ENCODE measurements at places on chromosomes 3 and 15.

- no peak for DNase-seq
Measured at GRCh38 chr15:61064651-61065050, 164.5 kb downstream of the RORA start.

GRCh38 chr15:39397883-39398282 is 183.0 kb upstream of the THBS1 start:
- DNase-seq, result peak; percentile 44

DNA sequence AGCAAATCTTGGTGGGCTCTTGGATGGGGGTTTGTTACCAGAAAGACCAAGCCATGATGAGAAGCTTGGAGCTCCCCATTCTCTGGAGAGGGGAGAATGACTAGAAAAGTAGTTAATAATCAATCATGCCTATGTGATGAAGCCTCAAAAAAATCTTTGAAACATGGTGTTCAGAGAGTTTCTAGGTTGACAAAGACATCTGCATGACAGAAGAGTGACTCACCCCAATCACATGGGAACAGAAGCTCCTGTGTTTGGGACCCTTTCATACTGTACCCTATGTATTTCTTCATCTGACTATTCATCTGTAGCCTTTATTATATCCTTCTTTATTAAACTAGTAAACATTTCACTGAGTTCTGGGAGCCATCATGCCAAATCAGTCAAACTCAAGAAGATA is 87.4 kb downstream of the BCHE start:
- no peak for DNase-seq

DNA sequence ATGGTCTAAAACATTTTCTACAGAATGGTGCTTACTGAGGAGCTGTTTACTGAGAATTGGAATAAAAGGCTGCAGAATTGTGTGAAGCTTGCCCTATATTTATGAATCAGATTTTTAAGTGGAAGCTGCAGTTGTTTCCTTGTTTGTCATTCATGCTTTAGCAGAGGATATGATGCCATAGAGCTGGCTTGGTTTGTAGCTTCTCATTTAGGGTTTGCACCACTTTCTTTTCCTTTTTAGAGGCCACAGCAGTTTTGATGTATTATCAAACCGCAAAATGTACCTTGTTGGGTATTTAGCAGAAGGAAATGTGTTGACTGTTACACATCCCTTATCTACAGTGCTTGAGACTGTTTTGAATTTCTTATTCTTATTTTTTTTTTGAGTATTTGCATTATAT is 66.2 kb downstream of the RASA2 start:
- DNase-seq, result peak; percentile 87

- no peak for DNase-seq
Measured at GRCh38 chr15:77540312-77541060, 92.2 kb downstream of the LINGO1 start.

DNA sequence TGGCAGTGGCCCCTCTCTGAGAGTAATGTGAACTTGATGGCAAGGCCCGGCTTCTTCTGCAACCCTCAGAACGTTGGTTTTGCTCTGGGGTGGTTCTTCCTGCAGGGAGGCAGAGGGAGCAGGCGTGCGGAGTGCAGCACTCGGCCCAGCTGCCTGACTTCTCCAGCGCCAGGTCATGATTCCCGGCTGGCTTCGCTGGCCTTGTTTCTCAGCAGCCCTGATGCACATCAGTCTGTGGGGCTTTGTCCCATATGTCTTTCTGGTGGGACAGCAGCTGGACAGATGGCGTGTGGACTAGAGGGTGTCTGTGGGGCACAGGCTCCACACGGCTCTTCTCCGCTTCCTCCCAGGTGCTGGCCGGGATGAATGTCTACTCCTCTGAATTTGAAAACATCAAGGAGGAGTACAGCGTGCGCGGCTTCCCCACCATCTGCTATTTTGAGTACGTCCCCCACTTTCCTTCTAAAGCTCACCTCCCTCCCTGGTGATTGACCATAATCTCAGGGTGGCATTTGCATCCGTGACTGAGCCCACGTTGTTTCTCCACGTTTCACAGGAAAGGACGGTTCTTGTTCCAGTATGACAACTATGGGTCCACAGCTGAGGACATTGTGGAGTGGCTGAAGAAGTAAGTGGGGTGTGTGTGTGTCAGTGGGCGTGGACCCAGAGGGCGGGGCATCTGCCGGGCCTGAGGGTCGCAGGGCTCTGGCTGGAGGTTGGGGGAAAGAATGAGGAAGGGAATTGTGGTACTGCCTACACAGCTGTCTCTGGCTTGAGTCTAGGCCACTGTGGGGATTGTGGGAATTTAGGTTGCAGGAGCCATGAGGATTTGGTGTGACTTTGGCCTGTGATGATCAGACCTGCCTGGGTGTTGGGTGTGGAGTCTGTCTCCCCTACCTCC is 57.1 kb downstream of the PDIA5 start:
- DNase-seq, result no peak

- DNase-seq, result no peak
Measured at GRCh38 chr3:63705092-63705645, 52.7 kb downstream of the SNTN start.

DNA sequence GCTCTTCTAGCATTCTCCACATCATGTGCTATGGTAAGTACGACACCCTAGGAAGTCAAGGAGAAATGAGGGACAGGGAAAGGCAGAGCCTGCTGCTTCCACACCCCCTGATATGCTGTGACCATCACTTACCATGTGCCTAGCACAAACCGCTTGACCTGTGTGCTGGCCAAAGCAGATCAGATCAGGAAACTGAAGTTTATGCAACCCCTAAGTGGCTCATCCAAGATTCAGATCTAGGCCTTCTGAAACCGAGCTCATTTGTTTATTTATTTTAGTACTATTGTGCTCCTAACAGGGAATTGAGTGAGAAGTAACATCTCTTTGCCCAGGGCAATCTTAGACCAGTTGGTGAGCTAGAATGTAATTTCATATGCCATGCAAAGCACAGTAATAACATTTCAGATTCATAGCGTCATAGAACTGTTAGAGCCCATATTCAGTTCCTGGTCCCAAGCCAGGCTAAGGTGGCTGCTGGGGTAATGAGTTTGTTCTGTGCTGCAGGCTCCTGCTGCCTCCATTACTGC is at the start of gene RTP2:
Gene RTP2, minus strand, starts transcription at position 51 of the 527 bp plus-strand sequence. CDS start 429 bp downstream, outside the sequence.
- DNase-seq, result no peak

DNA sequence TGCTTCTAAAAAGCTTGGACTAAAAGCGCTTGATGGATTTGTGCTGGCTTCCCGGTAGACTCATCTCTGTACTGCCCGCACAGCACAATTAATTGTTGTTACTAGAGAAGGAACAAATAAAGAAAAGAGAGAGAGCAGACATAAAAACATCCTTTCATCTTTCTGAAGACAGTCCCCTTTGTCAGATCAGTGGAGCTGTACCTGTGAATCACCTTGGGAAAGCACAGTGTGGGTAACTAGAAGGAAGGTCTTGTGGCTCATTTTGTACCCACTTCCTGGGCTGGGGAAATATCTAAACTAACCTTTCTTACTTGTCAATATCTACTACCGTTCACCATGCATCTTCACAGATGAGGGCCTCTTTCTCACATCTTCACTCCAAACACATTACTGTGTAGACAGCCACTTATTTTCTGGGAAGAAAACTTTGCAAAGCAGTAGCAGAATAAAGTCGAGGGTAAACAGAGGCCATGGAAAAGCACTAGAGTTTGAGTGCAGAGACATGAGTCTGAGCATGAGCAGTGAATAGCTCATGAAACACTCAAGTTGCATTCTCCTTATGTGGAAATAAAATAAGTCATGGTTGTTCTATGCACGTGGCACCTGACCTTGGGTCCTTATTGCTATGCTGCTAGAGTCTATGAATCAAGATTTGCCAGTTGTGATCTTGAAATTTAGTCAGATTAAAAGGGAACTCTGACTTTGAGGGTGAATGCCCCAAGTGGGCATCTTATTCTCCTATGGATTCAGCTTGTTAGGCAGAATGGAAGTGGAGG is 169.3 kb downstream of the LPP start:
- DNase-seq, result peak; percentile 88

DNA sequence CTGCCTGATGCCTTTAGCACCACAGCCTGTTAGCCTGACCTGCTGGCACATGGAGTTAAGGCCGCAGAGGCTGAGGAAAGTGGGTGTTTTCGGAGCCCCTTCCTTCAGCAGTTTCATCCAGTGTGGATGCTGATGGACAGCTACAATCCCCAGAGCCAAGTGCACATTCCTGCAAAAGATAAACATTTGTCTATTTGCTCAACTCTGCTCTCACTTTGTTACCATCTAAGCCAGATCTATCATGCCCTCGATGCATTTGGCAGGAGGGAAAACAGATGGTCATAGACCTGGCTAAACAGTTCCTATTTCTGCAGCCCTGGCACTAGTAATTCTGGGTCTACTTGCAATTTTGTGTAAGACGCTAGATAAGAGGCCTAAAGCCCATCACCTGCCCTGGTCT is 312.9 kb upstream of the RASGRP1 start:
- no peak for DNase-seq

- peak; percentile 16 for DNase-seq
Measured at GRCh38 chr3:76107935-76108570, 322.7 kb upstream of the ZNF717 start.

GRCh38 chr15:80776420-80777045 is 2.6 kb upstream of the CEMIP start:
- peak; percentile 32 for DNase-seq

DNA sequence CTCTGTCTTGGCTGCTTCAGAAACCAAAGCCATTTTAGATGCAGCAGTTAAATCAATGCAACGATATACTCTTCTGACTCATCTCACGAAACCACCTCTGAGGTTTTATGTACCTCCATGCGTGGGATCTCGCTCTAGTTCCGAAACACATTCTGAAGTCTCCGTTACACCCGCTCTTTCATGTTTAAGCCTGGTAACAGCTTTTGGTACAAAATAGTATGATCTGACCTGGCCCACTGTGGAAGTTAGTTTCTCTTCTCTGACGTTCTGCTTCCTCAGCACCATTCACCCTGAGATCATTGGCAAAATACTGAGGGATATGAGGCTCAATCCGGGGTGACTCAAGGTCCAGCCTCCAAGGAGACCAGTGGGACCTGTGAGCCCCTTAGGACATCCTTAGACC is 121.9 kb downstream of the TMEM266 start:
- no peak for DNase-seq

DNA sequence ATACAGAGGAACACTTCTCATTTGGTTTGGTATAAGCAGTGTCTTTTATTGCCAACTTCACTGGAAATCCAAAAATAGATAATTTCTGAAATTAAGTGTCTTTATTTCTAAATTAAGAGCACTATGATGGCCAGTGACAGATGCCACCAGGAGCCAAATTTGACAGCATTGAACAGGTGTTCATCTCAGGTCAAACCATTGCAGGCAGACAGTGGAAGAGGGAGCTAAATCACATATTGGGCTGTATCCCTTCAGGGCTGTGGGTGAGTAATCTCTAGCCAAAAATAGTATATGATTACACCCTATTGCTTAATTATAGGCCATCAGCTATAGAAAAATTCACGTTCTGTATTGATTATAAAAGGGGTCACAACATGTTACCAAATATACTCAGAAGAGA is 457.7 kb downstream of the NAALADL2 start:
- DNase-seq, result no peak

DNA sequence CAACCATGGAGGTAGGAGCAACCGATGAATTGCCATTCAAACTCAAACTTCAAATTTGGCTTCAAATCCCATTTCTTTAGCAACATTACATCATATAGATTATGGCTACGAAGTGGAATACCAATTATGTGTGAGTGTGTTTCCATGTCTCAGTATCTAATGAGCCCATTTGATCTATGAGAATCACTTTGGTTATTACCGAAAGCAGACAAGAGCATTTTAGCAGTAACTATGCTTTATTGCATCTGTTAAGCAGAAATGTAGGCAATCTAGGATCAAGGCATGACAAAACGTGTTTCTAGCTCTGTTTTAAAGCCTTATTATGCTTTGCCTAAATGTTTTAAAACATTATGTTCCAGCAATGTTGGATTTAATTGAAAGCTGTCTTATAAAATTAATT is 581.9 kb upstream of the TGFBR2 start:
- no peak for DNase-seq

- DNase-seq, result no peak
Measured at GRCh38 chr3:112579232-112579631, 17.4 kb downstream of the SLC35A5 start.

DNA sequence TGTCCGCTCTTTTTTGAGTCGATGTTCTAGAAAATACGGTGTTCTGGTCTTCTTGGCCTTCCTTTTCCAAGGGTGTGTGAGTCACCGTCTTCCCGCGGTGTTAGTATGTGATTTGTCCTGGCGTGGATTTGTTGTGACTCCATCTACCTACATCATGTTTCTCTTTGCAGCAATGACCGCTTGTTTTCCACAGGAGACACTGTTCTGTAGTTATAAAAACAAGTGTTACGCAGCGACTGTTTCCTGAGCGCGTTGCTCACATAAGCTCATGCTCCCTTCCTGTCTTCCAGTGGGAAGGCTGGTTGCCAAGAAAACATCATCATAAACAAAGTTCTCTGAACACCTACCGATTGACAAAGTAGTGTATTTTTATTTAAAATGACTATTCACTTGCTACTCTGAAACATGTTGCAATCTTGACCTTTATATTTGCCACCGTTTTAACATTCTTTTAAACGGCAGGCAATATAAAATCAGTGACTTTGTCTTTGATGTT is 19.0 kb downstream of the USP13 start:
- DNase-seq, result no peak

DNA sequence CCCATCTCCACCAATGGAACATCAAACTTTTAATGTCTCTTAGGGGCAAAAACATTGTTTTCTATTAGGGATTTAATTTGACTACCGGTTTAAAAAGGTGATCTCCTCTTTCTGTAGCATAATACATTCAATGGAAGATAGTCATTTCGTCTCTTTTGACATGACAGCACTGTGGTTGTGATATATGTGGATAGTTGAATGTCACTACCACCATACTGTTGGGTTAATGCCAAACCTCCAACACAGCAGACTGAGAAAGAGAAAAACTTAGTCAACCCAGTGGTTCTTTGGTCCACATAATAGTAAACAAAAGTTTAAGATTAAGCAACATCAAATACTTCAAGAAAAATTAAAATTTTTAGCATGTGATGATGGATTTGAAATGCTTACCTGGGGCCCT is 530.4 kb downstream of the AGBL1 start:
- DNase-seq, result no peak

DNA sequence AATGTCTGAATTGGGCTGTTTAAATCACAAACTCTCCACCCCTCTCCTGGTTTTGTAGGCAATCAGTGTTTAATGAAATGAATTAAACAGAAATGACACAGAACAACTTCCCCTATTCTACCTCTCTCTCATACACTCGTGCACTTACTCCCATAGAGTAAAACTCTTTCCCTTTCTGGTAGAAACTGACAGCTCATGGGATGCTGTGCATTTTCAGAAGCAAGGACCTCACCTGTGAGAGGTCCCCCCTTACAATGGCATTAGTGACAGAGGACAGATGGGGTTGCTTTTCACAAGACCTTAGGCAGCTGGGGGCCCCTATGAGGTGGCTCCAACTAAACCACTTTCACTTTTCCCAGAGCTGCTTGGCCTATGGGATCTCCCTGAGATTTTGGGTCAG is 31.9 kb downstream of the PARP16 start:
- no peak for DNase-seq

GRCh38 chr3:186583831-186584230 is 13.3 kb downstream of the DNAJB11 start:
- no peak for DNase-seq

DNA sequence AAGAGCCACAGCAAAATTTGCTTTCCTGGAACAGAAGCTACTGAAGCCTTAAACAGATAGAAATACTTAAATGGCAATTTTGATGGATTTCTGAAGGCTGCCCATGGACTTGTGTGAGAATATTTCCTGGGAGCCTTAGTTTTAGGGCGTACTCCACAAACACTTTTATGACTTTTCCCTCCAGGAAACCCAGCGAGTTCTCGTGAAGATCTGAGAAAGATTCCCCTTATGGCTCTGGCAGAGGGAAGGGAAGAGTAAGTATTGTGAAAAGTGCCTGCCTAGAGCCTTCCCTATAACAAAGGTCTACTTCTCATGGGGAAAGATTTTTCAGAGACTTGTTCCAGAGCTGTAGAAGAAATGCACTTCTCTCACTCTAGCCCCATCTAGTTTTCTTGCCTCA is 31.1 kb upstream of the TRAT1 start:
- no peak for DNase-seq

Measured in Jurkat, Clone E6-1 (cell line).